ENCODE measurements at places on chromosomes 6 and 20.

DNA sequence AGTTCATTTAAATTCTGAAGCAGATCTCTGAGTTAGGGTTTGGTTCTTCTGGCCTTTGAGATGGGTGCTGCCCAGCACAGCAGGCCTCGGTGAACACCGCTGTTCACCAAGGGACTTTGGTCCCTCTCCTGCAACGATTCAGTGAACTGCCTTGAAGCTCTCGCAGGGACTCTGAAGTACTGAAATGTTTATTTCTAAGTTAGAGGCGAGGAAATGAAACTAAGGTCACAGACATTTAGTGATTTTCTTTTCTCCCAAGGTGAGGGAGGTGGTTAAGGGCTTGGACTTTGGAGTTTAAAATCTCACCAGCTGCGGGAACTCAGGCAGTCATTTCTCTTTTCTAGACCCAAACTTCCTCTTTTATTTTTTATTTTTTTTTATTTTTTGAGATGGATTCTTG is 26.2 kb downstream of the E2F3 start:
- DNase-seq = no peak

GRCh38 chr20:12067686-12068085 is 150.0 kb downstream of the BTBD3 start:
- DNase-seq = no peak

GRCh38 chr6:163054641-163055040 is 326.9 kb downstream of the PACRG start:
- no peak for DNase-seq

GRCh38 chr6:148364056-148364824 is 21.6 kb downstream of the SASH1 start:
- no peak for DNase-seq

DNA sequence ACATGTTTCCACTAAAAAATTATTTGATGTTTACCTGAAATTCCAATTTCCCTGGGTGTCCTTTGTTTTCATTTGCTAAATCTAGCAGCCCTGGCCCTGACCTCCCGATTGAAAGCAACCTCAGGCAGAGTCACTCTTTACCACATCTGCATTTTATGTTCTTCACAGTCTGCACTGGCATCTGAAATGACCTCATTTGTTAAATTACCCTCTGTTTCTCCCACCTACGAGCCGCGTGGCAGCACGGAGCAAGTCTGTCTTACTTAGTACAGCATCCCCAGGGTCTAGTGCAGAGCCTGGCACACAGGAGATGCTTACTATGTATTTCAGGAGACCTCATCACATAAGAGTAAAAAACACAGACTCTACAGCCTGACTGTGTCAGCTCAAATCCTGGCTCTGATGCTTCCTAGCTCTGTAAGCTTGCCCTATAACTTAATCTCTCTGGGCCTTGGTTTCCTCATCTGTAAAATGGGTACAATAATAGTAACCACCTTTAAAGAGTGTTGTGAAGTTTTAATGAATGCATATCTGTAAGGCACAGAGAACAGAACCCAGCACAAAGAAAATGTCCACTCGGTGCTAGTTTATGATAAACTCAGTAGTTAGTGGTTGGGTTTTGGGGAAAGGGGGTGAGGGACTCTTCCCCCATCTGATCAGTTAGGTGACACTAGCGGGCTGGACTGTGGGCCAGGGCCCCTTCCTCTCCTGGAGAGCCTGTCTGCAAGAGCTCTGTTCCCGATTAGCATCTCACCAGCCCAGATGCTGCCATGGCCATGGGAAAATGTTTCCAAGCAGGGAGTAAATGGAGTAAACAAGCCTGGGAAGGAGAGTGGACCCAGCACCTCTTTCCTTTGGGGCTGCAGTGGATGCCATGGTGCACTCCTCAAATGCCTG is 88.2 kb downstream of the PREX1 start:
- peak; percentile 40 for DNase-seq

GRCh38 chr6:76220805-76221204 is 148.3 kb upstream of the IMPG1 start:
- no peak for DNase-seq

- DNase-seq = no peak
Measured at GRCh38 chr20:37365760-37366638, 20.1 kb downstream of the SRC start.

DNA sequence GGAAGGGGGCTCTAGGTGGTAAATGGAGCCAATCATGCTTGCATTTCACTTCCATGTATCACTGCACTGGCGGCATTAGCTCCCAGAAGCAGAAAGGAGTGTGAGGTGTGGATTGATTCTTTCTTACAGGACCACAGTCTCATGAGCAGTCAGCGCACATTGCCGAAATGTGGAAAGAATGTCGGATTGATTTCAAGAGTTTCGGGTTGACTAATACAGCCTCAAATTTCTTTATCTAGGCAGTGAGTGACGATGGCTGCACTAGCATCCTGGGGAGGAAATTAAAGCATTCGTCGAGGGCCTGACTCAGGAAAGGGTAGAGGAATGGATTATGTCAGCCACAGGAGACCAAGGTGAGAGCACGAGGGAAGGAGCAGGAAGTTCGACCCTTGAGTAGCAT is 222.8 kb upstream of the CDYL start:
- no peak for DNase-seq

- DNase-seq = no peak
Measured at GRCh38 chr20:49825521-49826033, 12.9 kb downstream of the SLC9A8 start.

- DNase-seq = no peak
Measured at GRCh38 chr20:42483730-42484303, 705.9 kb downstream of the PTPRT start.

DNA sequence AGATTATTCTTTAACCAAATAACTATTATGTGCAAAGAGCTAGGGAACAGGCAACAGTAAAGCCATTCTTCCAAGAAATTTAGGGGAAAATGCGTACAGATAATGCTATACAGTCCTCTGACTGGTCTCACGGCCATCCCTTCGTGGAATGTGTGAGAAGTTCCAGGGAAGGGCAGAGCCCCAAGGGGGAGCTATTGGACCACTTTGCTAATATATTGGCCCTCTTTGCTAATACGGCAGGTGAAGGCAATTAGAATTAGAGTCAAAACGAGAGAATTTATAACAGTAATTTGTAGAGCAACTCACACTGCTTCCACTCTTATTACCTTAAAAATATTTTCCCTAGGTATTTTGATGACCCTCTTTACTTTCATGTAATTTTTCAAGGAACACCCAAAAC is 140.4 kb downstream of the IMPG1 start:
- DNase-seq = no peak

- no peak for DNase-seq
Measured at GRCh38 chr6:88473589-88473988, 307.4 kb upstream of the CNR1 start.

DNA sequence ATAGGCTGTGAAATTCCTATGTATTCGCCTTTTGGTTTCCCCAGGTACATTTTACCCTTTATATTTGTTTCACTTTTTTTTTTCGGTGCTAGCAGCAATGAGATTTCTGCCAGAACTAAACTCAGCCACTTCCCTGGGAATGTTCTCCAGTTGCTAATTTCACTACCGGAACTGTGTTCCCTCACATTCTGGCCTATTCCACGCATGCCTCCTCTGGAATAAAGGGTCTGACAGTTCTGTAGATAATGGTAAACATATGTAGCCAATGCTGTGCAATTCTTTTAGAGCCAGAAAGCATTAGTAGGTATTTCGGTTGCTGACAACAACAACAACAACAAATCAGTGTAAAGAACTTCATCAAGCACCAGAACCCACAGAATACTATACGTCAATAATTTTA is 96.1 kb upstream of the TBX18 start:
- no peak for DNase-seq

GRCh38 chr6:107083047-107083768 is 32.1 kb downstream of the BEND3 start:
- peak; percentile 33 for DNase-seq

GRCh38 chr20:58702161-58702510 is 9.5 kb downstream of the NPEPL1 start:
- no peak for DNase-seq
